Mesendoderm (in vitro differentiated cells): ENCODE measurements at places on chromosomes 11 and 22.

- DNase-seq: no peak
These were observed 57.6 kb downstream of the REXO2 start for GRCh38 chr11:114496915-114497314.

- no peak for DNase-seq
These were observed 323.3 kb upstream of the NCAM1 start for GRCh38 chr11:112637876-112638275.

- DNase-seq: no peak
These were observed 384.5 kb upstream of the KIRREL3 start for GRCh38 chr11:127385071-127385470.

DNA sequence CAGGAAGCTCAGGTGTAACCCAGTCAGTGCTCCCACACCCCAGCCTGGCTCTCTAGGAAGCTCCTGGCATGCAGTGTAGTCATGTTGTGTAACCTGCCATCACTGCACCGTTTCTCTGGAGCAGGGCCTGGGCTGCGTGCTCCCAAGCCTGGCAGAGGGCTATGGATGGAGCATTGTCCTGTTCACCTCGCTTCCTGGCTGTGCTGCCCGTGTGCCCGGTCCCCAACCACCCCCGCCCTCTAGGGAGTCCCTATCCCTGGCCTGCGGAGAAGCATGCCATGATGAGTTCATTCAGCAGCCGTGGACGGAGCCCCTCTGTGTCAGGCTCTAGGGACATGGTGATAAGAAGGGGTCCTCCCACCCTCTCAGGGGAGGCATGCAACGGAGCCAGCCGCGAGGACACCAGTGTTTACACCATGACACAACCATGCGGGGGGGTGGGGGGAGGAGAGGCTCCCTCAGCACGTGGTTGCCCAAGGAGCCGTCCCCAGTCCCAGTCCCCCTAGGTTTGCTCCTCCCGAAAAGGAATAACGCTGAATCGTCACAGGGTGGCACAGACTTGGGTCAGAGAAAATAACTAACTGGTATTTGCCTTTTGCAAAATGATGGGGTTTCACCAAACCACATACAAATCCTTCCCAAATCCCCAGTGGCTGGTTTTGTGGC, 73.1 kb downstream of the FBLN1 start:
- DNase-seq: no peak

GRCh38 chr11:45391168-45391850, 105.2 kb upstream of the SYT13 start:
- DNase-seq: no peak
